ENCODE measurements at places on chromosomes 6 and 20.

- no peak for ATAC-seq
Measured at GRCh38 chr20:31608251-31608945, 3.3 kb downstream of the ID1 start.

- peak; percentile 51 for ATAC-seq
Measured at GRCh38 chr20:45095805-45096238, 5.1 kb downstream of the KCNS1 start.

- ATAC-seq, result no peak
Measured at GRCh38 chr6:131946404-131946991, 4.7 kb downstream of the CCN2 start.

DNA sequence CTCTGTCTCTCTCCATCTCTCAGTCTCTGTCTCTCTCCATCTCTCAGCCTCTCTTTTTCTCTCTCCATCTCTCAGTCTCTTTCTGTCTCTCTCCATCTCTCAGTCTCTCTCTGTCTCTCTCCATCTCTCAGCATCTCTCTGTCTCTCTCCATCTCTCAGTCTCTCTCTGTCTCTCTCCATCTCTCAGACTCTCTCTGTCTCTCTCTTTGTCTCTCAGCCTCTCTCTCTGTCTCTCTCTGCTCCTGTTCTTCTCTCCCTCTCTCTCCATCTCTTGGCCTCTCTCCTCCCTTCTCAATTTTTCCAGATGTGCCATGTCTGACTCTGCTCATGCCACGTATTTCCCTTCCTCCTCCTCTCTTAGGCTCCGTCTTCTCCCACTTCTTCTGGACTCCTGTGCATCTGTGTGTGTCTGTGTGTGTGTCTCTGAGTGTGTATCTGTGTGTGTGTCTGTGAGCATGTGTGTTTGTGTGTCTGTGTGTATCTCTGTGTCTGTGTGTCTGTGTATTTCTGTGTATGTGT lies 72.7 kb downstream of the SRC start:
- no peak for ATAC-seq

DNA sequence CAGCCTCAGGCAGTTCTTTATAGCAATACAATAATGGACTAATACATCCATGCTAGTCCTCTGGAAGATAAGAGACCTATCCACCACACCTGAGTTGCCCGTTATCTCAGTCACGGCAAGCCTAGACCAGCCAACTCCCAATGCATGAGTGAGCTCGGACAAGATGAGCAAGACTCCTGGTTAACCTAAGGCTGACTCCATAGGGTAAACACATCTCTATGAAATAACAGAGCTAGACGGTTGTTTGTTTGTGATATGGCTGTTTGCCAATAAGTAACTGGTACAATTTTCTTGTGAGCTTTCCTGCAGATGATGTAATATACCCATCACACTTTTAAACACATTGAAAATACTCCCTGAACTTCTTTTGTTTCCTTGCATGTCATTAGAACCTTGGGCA lies 70.6 kb upstream of the PHACTR1 start:
- no peak for ATAC-seq

Data from activated CD4-positive, CD25-positive, alpha-beta regulatory T cell treated with anti-CD3 and anti-CD28 coated beads, Interleukin-2, amount 50 U/mL, for 24 hours (primary cell).